K562 (cell line): ENCODE measurements at places on chromosomes 4 and X. TPM values are rescaled to one million over a fixed set of nuclear protein-coding genes. Genes with fewer than 3 reads are reported as not detected.

The CCDC160 gene
- polyA plus RNA-seq: not detected in 2 replicates

The NAA11 gene
- 21.3 and 22.1 TPM in 2 replicates for polyA plus RNA-seq

DNA sequence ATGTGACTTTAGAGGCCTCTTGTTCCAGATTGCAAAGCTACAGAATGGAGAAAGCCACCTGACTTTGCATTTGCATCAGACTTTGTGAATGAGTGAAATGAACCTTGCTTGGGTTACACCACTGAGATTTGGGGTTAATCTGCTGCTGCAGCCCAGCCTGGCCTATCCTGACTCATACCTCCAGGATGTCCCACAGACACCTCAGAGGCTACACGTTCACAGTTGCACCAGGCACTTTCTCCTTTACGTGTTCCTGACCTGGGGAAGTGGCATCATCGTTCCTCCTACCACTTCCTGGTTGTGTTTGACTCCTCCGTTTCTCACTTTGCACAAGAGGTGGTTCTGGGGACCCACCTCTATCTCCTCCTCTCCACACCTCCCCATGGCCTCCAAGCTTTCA lies 9.2 kb upstream of the SORCS2 start:
- no peak for DNase-seq

DNA sequence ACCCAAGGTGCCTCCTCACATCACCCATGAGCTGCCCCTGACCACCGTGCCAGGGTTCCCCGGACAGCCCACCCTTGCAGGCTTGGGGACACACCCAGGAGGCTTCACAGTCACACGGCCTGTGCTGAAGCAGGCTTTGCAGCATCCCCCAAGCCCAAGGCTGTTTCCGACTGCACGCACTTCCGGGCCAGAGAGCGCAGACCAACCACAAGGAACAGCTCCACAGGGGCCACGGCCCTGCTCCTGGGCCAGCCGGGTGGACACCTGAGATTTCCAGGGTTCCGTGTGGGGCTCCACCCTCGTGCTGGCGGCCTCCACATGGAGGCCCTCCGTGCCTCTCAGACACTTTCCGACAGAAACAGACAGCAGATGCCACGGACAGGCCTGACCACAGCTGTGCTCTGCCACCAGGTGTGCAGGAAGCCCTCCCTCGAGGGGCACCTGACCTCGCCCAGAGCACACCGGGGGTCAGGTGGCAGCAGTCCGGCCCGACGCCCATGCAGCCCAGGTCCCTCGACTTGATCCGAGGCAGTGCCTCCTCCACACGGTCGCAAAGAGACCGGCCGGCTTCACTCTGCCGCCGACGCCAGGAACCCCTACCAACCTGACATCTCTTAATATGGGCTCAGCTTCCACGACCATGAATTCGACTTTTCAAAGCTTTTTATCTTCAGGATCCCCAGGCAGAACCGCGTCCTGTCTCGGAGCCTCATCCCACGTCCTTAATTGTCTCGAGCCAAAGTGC lies 8.0 kb downstream of the CTBP1 start:
- no peak for DNase-seq

- no peak for DNase-seq
These were observed 7.5 kb downstream of the SMIM10 start for GRCh38 chrX:134998246-134998645.
